ENCODE measurements at places on chromosomes 1 and 21. TPM values are rescaled to one million over a fixed set of nuclear protein-coding genes. Genes with fewer than 3 reads are reported as not detected.
A peak's percentile ranks its signal among the peaks of the same experiment; 100 is the strongest.

Gene BEND5
- not detected for total RNA-seq

DNA sequence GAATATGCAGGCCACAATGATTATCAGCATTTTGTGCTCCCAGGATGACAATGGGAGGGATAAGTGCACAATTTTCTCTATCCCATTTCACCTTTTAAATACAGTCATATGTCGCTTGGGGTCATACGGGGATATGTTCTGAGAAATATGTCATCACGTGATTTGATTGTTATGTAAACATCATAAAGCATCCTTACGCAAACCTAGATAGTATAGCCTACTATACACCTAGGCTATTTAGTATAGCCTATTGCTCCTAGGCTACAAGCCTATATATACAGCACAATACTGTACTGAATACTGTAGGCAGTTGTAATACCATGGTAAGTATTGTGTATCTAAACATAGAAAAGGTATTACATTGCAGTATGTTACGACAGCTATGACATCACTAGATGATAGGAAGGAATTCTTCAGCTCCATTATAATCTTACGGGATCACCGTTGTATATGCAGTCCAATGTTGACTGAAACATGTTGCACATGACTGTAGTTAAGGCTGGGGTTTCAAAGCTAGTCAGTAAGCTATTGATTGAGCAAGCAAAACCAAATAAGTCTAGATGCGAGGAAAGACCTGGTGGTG lies 18.9 kb downstream of the RUSC1 start:
- no peak for DNase-seq

DNA sequence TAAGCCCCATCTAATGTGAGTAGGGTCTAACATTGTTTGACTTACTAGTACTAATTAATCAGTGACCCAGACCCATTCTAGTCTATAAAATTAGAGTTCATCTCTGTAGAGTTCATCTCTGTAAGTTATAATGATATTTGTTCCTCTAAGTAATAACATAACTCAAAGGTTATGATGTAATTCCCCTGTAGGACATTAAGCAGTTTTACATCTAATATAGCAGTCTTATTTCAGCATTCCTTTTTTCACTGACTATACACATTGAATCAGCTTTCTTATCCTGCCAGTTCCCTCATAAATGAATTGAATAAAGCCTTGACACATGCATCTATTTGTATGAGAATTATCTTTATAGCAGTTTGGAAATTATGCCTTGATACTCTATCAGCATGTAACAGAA lies 90.9 kb downstream of the SH3GLB1 start:
- no peak for DNase-seq

DNA sequence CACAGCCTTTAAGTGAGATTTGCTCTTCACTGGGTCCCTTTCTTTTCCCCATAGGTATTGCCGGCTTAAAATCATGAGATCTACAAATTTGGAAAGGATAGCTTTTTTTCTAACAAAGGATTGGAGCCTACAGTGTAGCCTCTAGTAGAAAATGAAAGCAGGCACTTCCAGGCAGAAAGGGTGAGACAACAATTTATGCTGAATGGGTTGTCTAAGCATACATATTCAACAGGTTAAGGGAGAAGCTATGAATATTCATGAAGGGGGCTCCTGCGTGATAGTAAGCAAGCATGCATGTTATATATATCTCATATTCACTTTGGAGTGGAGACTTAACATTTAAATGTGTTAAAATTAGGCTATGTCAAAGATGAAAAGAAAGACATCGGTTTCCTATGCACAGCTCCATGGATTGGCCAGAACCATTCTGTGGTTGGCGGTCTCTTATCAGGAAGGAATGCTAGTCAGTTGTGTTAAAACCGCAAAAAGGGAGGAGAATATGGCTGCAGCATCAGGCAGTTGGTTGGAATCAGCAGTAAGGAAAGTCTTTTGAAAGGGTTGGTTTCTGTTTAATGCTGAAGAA lies 66.0 kb downstream of the VCAM1 start:
- DNase-seq = no peak

DNA sequence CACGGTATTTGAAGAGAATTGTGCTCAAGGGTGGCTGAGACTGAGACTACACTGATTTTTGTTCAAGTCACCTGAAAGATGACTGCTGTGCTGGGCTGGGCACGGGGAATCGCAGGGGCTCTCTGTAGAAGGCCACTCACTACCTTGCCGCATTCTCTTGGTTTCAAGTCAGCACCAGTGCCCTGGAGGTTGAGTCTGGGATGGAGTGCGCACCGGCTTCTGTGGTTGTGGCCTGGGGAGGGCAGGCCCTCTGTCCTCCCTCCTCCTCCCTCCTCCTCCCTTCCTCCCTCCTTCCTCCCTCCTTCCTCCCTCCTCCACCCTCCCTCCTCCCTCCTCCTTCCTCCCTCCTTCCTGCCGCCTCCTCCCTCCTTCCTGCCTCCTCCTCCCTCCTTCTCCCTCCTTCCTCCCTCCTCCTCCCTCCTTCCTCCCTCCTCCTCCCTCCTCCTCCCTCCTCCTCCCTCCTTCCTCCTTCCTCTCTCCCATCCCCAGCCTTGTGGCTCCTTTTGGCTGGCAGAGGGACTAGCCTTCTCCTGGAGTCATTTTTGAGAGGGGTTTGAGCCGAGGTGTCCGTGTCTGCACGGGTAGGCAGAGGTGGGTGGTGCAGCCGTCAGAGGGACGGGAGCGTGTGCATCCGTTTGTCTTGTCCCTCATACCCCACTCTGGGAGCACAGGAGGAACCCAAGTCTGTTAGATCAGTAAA lies 9.5 kb downstream of the RER1 start:
- DNase-seq = no peak

Gene KCNC4
- total RNA-seq = 4.8 TPM

- no peak for DNase-seq
These were observed 357.4 kb downstream of the LMX1A start for GRCh38 chr1:164999146-164999545.

- no peak for DNase-seq
These were observed 29.5 kb downstream of the ARHGEF16 start for GRCh38 chr1:3483801-3484444.

Gene IFI44
- not detected for total RNA-seq

GRCh38 chr1:224554620-224555259 lies 61.4 kb upstream of the CNIH3 start:
- DNase-seq = no peak

DNA sequence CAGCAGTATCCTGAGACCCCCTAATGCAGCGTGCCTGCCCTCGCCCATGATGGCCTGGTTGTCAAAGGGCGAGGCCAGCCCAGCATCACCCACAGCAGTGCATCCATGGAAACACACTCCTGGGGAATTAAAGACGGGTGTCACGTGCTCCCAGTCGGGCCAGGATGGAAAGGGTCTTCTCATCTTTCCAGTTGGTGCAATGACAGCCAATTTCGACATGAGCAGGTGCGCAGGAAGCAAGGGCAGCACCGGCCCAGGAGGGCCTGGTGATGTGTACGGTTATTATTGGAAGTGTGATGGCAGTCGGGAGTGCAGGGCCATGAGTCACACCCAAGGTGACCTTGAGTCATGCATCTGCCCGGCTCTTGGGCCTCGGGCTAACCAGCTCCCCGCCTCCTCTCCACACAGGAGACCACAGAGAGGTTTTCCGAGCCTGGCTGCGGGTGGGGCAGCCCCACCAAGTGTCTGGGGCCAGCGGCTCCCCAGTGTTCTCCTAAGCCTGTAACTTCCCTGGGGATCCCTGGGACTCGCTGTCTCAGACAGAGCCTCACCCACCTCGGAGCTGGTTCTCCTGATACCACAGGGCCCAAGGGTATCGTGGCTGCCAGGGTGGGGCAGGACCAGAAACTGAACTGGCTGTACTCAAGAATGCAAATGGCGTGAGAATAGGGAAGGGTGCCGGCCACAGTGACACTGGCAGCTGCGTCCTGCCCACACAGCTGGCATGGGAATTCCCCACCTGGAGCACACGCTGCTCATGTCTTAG lies 119.8 kb downstream of the SIK1 start:
- no peak for DNase-seq

GRCh38 chr1:159054427-159054826 lies 22.1 kb downstream of the AIM2 start:
- no peak for DNase-seq

DNA sequence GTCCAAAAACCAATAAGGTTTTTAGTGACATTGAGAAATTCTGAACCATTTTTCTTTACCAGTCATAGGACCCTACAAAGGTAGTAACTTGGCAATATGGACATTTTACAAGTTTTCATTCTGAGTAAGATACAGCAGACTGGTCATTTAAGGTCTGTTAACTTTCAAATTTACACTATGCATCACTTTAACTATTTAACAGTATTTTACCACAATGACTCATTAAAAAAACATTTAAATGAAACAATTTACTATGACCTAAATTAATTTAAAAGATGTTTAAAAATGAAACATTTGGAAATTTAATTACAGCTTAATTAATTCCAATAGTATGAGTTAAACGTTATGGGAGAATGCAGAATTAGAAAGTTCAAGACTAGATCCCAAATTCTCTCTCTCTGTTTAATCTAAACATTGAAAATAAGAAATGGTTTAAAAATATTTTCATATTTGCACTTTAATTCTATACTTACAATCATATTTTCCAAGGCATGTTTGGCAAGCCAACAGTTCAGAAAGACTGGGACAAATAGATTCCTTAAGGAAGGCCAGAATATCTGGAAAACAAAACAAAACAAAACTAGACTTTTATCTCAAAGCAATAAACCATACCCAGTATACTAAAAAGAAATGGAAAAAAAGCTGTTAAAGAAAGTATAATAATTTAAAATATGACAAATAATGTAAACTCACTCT lies 140.9 kb downstream of the KCNT2 start:
- no peak for DNase-seq

Gene EPHA8
- not detected for total RNA-seq

DNA sequence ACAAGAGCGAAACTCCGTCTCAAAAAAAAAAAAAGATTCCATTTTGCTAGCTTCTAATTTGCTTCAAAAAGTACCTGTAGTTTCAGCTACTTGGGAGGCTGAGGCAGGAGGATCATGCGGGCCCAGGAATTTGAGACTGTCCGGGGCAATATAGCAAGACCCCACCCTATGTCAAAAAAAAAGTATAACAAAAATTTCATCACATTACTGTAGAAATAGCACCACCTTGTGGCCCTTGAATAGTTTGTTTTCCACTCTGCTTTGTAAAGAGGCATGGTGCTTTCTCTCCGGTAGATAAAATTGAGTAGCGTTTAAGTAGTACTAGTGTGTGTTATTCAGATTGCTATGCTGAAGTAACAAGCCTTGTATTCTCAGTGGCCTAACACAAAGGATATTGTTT lies 18.2 kb upstream of the MSTO1 start:
- DNase-seq = peak; percentile 68

DNA sequence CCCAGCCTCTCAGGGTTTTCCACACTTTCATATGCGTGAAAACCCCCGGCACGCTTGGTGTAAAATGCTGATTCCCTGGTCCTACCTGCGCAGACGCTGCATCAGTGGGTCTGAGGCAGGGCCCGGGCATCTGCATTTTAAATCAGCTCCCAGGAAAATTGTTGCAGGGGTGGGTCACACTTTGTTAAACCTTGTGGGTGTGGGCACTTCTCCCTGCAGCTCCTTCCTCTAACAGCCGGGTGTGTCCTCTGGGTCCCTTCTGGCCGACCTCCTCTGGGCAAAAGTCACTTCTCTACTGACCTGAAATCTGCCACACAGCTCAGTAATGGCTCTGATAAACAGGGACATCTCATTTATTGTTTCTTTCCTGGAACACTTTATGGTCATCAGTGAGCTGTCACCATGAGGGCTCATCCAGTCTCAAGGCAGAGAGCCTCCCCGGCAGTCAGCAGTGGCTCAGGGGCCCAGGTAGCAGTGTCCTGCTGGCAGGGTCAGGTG lies 52.8 kb upstream of the TMPRSS2 start:
- no peak for DNase-seq

GRCh38 chr1:98865796-98866195 lies 138.9 kb downstream of the PLPPR5 start:
- no peak for DNase-seq

DNA sequence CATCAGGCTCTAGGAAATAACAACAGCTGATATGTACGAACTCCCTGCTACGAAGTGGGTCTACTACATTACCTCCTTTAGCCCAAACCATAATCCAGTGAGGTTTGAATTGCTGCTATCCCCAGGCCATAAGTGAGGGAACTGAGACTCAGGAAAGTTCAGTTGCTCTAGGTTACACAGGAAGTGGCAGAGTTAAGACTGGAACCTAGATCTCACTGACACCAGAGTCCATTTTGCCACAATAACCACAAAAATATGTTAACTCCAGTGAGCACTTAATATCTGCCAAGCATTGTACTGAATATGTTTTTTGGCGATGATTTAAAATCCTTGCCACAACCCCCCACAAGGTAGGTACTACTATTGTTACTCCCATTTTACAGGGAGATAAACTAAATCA lies 8.9 kb upstream of the TADA1 start:
- DNase-seq = no peak

DNA sequence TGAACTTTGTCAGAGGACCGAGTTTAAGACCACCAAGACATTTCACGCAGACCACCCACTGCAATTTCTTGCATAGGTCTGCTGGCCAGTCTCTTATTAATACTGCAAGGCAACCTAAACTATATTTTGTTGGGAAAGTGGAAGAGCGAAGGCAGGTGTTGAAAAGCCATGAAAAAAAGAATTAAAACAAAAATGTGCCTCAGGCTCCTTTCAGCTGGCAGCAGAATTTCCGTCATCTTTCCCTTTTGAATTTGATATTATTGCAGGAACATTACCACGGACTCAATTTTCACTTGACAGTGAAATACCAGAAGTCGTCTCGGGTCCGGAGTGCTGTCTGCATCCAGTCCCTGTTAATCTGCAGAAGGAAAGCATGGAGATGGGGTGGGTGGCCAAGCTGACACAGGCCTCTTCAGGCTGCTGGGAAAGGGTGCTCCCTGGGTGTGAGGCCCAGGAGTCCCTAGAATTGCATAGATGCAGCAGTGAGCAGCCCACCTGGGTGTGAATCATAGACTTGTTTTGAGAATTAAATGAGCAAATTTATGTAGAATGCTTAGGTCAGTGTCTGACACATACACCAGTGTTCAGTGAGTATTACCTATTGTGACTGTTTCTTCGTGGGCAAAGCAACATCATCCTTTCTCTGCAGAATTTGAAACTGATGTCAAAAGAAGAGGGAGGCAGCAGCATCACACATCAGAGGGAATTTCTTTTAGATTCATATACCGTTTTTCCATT lies 150.7 kb downstream of the PBX1 start:
- no peak for DNase-seq

GRCh38 chr1:74245168-74245772 lies 10.1 kb downstream of the TNNI3K start:
- no peak for DNase-seq

- no peak for DNase-seq
These were observed 136.6 kb downstream of the KIF26B start for GRCh38 chr1:245291351-245291750.

Gene USH2A
- total RNA-seq = not detected

Gene INSRR
- total RNA-seq = not detected

Gene RHD
- not detected for total RNA-seq

Gene AGT
- total RNA-seq = not detected

GRCh38 chr1:171641076-171641864 lies 11.2 kb downstream of the MYOC start:
- DNase-seq = no peak

Gene ZNF683
- total RNA-seq = not detected

DNA sequence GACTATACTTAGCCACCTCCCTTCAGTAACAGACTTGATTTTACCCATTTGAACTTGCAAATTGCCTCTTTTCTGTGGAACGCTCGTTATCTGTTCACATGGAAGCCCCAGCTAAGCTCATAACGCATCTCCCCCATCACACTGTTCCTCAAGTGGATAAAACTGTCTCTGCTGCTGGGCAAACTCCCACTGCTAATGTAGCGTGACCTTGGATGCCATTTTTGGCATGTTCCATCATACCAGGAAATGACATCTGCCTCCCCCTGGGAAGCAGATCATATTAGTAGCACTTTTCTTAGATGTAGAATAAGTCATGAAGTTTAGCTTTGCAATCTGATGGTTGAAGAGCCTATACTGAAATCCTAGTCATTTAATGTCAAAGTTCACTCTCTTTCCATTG lies 528.7 kb upstream of the PLXNA2 start:
- DNase-seq = no peak
